Fibroblast of skin of right biceps (primary cell): ENCODE measurements at places on chromosomes 7 and 10.

- no peak for DNase-seq
Measured at GRCh38 chr7:158856883-158857668, 718 bp downstream of the DYNC2I1 start.

GRCh38 chr10:119190954-119191785 is 12.6 kb upstream of the PRDX3 start:
- no peak for DNase-seq

DNA sequence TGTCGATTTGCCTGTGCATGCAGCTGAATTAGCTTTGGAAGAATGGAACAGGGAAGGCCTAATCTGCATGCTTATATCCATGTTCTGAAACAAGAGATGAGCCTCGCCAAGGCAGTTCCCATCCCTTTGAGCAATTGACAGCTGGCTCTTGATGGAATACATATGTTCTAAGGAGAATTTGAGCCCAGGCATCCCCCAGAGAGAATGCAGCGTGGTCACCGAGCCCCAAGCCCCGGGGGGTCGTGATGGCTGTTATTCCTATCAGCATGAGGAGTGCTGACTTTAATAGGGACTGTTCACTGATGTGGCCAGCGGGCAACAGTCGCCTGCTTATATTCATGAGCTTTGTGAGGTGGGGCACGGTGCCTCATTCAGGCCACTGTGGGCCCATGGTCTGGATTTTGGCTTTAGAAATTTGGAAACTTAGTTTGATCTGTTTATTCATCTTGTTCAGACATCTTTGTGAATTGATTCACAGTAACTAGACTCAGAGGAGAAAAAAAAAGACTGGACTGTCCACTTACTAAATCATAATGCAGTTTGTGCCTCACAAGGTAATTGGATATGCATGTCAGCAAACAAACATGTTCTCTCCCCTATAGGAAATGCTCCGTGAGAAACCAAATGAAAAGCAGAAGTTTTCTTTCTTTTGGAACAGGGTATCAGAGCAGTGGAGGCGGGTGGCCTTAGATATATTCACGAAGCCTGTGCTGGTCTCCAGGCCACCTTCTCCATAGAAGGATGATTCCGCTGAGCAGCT is 204.9 kb downstream of the CCDC3 start:
- DNase-seq = peak; percentile 8

- peak; percentile 22 for DNase-seq
Measured at GRCh38 chr7:149624006-149624405, 126.4 kb upstream of the ZNF746 start.

- no peak for DNase-seq
Measured at GRCh38 chr7:131342864-131343442, 15.3 kb downstream of the MKLN1 start.

GRCh38 chr7:94176694-94177200 is 172.6 kb upstream of the BET1 start:
- no peak for DNase-seq

- no peak for DNase-seq
Measured at GRCh38 chr10:110269374-110270318, 35.1 kb downstream of the SMNDC1 start.

- peak; percentile 71 for DNase-seq
Measured at GRCh38 chr7:130087364-130087763, 17.0 kb downstream of the KLHDC10 start.

DNA sequence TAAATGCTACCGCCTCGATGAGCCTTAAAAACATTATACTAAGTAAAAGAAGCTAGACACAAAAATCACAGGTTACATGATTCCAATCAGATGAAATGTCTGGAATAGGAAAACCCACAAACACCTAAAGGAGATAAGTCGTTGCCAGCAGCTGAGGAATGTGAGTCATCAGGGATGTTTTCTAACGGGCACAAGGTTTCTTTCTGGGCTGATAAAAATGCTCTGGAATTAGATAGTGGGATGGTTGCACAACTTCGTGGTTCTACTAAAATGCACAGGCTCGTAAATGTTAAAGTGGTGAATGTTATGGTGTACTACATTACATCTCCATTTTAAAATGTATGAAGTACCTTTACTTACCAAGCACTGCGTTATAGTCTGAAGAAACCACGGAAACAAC is 9.7 kb downstream of the ABLIM1 start:
- DNase-seq = peak; percentile 91

DNA sequence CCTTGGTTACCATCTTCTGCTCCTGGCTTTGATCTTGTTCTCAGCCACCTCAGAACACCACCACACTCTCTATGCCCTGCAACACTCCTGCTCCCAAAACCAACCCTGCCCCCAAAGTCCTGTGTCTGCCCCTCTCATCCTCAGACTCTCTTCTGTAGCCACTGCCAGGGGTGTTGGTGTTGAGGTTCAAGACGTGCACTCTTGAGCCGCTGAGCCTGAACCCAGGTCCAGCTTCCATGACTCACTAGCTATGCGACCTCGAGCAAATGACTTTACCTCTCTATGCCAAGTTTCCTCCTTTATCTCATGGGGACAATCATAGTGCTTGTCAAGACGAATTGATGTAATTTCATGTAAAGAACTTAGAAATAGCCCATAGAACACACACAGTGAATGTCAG is 840 bp upstream of the ATP6V0A4 start:
- DNase-seq = no peak

GRCh38 chr10:71778071-71778825 is 4.9 kb upstream of the VSIR start:
- no peak for DNase-seq

DNA sequence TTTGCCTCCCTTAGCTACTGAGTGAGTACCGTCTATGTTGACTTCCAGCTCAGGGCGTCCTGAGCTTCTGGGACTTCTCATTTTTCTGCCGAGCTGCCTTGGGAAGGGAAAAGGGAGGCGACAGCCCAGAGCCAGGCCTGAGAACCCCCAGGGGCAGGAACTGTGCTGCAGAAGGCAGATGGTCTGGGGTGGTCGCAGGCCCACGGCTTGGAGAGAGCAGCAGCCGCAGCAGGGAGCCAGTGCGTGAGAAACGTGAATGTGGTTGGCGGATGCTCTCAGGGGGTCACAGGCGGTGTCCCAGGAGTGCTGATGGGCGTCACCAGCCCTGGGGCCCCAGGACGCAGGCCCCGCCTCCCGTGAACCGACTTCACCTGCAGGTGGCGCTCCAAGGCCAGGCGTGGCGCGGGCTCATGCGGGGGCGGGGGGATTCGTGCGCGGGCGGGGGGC is 9.2 kb upstream of the PWWP2B start:
- DNase-seq = peak; percentile 61

DNA sequence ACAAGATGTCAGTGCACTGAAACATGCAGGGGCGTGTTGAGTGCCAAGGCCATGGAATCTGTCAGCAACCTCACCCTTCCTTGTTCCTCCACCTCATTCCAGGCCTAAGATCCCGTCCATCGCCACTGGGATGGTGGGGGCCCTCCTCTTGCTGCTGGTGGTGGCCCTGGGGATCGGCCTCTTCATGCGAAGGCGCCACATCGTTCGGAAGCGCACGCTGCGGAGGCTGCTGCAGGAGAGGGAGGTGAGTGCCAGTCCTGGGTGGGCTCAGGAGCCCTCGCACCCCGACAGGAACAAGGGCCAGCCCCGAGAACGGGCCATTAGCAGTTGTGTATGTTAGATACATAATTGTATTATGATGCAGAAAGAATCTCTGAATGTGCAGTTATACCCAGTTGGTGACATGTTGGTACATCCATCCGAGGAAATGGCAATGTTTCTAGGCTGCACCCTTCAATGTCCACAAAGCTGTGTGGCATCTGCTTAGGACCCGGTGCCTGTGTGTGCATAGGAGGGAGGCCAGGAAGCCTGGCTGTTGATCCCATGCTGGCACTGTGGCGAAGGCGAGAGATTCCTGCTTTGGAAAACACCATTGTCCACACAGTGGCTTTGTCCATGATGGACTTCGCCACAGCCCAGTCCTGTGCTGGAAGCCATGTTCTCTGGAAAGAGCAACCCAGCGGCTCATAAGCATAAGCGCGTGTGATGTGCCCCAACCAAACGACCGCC is 154.2 kb downstream of the EGFR start:
- no peak for DNase-seq

GRCh38 chr10:64175271-64175962 is 654.2 kb downstream of the REEP3 start:
- DNase-seq = no peak

GRCh38 chr7:47685712-47686376 is 103.9 kb upstream of the TNS3 start:
- peak; percentile 45 for DNase-seq

- DNase-seq = peak; percentile 62
Measured at GRCh38 chr7:77442636-77443035, 26.5 kb upstream of the GSAP start.

GRCh38 chr7:95411036-95411435 is 14.9 kb upstream of the PON3 start:
- DNase-seq = peak; percentile 33

DNA sequence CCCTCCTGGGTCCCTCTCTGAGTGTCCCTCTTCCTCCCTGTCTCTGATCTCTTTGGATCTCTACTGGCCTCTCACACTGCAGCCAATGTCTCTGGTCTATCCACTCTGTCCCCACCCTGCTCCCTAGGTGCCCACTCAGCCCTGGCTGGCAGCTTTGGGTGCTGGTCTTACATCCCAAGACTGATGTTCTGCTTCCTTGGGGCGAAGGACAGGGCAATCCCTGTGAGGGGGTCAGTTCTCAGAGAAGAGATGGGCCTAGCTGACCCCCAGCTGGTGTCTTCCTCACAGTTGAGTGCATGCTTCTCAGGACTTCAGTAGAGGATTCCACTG is 51.7 kb upstream of the CAMK2B start:
- DNase-seq = no peak

- DNase-seq = no peak
Measured at GRCh38 chr10:79321951-79322350, 25.3 kb upstream of the PPIF start.

DNA sequence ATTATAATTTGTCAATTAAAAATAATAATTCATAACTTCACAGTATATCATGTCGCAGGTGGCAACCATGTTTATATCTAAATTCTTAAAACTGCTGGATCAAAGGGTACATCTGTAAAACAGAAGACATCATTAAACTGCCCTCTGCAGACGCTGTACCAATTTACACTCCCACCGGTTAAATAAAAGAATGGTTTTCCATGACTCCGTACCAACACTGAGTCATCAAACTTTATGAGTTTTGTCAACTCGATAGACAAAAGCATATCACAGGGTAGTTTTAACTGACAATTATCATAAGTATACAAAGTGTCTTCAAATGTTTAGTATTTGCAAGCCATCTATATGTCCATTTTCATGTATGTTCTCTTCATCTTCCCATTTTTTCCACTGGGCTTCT is 5.7 kb upstream of the GSTK1 start:
- DNase-seq = no peak

- no peak for DNase-seq
Measured at GRCh38 chr10:24569828-24570657, 153.6 kb downstream of the ARHGAP21 start.

GRCh38 chr10:121036431-121036830 is 185.3 kb downstream of the WDR11 start:
- DNase-seq = no peak

- no peak for DNase-seq
Measured at GRCh38 chr10:126052171-126052570, 155.8 kb downstream of the FANK1 start.

GRCh38 chr10:113041324-113041723 is 91.3 kb downstream of the TCF7L2 start:
- no peak for DNase-seq

- DNase-seq = peak; percentile 54
Measured at GRCh38 chr10:71217266-71218045, 5.1 kb downstream of the UNC5B start.

GRCh38 chr10:19204246-19204917 is 155.8 kb downstream of the MALRD1 start:
- DNase-seq = peak; percentile 54

DNA sequence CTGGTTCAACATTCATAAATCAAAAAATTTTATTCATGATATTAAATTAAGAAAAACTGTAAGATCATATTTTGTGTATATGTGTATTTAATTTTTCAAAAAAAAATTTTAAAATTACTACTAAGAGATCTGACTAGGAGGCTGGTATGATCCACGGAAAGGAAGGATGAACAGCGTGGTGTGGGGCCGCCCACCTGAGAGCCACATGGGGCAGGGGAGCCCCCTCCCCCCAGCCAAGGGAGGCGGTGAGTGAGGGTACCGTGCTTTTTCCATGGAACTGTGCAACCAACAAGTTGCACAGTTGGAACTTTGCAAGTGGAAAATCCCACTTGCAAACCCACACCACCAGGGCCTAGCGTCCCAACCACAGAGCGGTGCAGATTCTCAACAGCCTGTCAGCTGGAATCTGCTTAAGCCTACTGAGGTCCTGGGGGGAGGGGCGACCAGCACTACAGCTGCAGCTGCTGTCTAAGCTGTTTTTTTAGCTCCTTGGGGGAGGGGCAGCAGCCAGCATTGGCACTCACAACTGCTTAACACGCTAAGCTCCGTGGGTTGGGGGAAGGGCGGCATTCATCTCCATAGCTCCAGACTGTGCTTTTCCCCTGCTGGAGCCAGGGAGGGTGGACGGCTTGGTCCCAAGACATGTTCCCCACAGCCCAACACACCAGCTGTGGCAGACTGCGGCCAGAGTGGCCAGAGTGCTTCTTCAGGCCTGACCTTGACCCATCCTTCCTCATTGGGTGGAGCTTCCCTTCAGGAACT is 94.2 kb upstream of the IGFBP3 start:
- DNase-seq = peak; percentile 62

GRCh38 chr7:40965774-40966173 is 737.1 kb downstream of the INHBA start:
- DNase-seq = no peak

- no peak for DNase-seq
Measured at GRCh38 chr7:14854471-14854870, 48.1 kb downstream of the DGKB start.

DNA sequence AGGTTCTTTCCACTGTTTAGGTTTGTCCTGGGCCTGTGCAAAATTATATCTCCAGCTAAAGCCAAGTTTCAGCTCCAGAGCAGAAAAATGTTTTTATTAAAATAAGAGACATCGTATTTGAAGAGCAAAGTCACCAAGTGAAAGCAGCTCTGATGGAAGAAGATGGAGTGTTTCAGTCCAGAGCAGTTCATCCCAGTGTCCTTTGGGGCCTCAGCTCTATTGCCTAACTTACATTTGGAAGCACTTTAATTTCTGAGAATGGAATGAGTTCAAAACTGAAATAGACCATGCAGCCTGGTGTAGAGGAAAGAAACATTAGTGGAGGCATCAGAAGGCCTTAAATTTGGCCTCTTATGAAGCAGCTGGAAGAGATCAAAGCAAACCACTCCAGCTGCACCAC is 545.2 kb downstream of the SORCS1 start:
- DNase-seq = no peak
